Articular chondrocyte of knee joint (primary cell): ENCODE measurements at places on chromosomes 6 and 20. TPM values are rescaled to one million over a fixed set of nuclear protein-coding genes. Genes with fewer than 3 reads are reported as not detected.

Gene TFAP2B
- not detected in 2 replicates for total RNA-seq

Gene LRRC73
- total RNA-seq = 0.32 and 0.39 TPM in 2 replicates

Gene MAS1
- not detected in 2 replicates for total RNA-seq

Gene SYCP2L
- 0.13 and 0.43 TPM in 2 replicates for total RNA-seq

Gene THEMIS
- total RNA-seq = not detected in 2 replicates

Gene AAR2
- total RNA-seq = 23.8 and 25.5 TPM in 2 replicates

Gene GSTA2
- not detected in 2 replicates for total RNA-seq

Gene MACROD2
- 2.1 and 2.4 TPM in 2 replicates for total RNA-seq

Gene PRKN
- 4.3 and 6.5 TPM in 2 replicates for total RNA-seq

Gene ABHD16B
- total RNA-seq = not detected in 2 replicates
